ENCODE measurements at places on chromosomes 4 and X.

- no peak for DNase-seq
Measured at GRCh38 chrX:155028129-155028528, 1.5 kb downstream of the FUNDC2 start.

GRCh38 chrX:71953391-71953790 lies 42.7 kb downstream of the NHSL2 start:
- no peak for DNase-seq

DNA sequence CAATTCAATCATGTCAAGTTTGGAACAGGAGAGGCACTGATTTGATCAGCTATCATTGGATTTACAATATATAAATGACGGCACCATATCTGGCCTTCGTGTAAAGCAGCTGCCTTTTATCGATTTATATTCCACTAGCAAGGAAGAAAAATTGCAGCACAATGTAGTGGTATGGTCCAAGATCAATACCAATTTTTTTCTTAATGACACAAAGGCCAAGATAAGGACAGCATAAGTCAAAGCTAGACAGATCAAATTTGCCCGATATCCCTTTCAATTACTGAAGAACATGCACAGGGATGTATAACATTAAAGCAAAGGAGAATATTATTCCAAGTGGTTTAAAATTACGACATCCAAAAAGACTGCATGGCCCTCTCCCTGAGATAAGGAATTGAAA lies 167.4 kb downstream of the GPC3 start:
- no peak for DNase-seq

GRCh38 chr4:116001291-116001690 lies 887.9 kb upstream of the NDST4 start:
- DNase-seq, result no peak

DNA sequence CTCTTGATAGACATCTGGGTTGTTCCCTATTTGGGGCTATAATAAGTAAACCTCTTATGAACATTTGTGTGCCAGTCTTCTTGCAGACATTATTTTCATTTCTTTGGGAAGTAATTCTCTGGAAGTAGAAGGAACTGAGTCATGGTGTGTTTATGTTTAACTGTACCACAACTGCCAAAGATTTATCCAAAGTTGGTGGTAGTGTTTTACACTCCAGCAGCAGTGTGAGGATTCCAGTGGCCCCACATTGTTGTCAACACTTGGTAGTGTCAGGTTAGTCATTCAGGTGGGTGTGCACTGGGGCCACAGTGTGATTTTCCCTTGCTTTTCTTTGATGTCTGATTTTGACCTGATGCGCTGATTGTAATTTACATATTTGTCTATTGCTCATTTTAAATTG lies 5.0 kb upstream of the UVSSA start:
- no peak for DNase-seq

DNA sequence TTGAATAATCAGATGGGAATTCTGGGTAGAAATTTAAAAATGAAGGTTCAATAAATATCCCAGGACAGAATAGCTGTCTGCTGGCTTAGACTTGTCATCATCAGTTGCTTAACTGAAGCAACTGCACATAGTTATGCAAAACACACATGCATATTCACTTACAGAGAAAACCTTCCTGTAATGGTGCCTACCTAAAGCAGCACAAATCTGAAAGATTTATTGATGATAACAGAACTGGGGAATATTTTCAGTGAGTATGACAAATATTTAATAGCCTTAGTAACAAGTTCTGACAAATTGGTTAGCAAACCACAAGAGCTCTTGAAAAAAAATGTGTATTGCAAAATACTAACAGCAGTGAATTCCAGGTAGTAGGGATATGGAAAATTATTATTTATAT lies 606.8 kb upstream of the BOD1L1 start:
- DNase-seq, result no peak
